Stimulated activated CD8-positive, alpha-beta memory T cell treated with anti-CD3 and anti-CD28 coated beads, Interleukin-4, amount 100 ng/mL, for 24 hours (primary cell): ENCODE measurements at places on chromosomes 1 and 21.
A peak's percentile ranks its signal among the peaks of the same experiment; 100 is the strongest.

DNA sequence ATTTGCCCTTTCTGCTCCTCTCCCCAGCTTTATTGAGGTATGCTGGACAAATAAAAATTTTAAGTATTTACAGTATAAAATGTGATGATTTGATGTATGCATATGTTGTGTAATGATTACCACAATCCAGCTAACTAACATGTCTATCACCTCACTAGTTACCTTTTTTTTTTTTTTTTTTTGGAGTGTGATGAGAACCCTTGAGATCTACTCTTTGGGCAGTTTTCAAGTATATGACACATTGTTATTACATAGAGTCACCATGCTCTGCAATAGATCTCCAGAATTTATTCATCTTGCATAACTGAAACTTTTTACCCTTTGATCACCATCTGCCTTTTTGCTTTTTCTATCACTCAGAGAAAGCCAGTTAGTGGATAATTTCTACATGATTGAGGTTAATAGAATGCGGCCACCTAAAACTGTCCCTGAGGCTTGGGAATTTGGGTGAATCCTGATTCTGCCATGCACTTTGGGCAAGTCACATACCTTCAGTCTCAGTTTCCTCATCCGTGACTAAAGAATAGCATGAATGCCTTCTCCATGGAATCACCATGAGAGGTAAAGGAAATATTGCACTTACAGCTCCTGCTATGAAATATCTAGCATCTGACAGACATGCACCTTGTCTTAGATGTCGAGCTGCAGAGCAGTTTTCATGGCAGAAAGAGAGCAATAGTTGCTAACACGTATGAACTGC is 295.2 kb downstream of the DISC1 start:
- DNase-seq, result no peak

DNA sequence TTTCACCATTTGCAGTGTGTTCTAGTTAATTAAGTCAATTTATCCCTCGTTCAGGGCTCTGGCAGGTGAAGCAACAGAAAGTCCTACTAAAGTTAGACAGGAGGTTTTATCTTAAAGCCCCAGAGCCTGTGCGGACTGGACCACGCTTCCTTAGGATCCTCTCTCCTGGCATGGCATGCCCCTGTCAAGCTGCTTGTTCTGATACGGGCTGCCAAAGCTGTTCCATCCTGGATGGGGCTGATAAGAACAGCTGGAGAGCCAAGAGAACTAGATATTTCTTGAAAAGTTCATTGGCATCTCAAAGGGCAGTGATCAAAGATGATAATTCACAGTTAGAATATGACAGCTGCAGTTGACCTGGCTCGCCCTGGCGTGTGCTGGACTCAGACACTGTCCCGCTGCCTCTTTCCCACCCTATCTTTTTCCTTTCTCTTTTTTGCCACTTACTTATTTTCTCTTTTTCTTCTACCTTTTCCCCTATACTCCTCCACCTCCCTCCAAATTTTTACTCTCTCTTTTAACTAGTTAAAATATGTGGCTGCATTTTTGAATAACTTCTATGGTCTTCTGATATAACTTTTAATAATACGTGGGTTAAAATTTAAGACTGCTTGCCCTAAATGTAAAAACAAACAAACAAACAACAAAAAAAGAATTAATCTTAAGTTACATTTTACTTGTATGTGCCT is 96.7 kb downstream of the ABCA4 start:
- no peak for DNase-seq

GRCh38 chr21:15682977-15683376 is 46.8 kb upstream of the USP25 start:
- no peak for DNase-seq

- DNase-seq, result no peak
These were observed 1.3 kb downstream of the GPR157 start for GRCh38 chr1:9127395-9128165.

DNA sequence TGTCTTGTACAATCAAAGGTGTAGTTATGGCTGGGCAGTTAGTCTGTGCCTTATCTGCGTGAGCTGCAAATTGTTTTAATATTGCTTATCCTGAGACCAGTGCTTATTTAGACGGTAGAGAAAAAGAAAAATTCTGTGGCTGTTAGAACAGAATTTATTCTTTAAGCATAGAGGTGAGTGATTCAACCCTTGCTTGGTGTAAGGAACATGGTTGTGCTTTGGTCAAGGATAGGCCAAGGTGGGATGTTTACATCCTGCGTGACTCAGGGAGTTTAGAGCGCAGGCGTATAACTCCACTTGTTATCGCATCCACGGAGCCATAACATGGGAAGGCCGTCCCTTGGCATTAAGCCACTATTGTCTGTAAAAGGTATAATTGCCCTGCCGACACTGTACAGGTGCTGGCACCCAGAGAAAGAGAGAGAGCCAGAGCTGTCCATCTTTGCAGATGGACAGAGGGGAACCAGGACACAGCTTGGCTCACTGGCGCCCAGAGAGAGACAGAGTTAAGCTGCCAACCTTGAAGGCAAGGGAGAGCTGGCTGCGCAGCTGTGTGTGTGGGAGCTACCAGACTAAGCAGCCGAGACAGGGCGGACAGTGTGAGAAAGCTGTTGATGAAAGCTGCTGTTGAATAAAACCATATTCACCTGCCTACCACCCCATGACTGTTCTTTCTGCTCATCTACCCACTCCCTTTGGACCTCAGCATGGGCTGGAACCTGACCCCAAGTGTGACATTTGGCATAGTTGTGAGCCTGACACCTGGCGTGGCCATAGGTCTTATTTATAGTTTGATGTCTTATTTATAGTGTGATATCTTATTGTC is 200.4 kb downstream of the DYRK1A start:
- no peak for DNase-seq

DNA sequence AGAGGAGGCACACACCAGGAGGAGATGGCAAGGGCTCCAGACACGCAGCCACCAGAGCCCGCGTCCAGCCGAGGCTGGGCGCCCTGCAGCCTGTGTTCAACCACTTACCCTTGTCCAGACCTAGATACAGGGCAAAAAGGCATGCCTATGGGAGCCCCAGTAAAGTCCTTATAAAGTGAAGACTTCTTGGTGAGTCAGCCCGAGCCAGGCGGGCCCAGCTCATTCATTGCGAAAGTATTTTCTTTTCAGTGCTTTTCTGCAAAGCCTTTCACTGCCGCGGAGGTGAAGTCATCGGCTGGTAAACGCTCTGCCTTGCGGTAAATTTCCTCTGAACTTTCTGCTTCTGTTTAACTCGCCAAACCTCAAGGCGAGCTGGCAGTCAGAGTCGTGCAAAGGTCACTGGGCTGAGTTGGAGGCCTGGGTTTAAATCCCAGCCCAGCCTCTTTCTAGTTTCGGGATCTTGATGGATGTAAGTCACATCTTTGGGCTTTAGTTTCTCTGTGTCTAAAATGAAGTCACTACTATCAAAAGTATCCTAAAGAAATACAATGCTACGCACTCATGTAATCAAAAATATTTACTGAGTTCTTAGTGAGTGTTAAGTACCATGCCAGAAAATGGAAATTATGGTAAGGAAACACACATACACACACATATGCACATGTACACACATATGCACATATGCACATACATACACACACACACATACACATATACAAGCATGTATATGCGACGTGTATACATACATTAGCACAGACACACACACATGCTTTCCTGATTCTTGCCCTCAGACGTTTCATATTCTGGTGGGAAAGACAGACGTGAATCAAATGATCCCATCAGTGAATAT is 54.7 kb upstream of the IFFO2 start:
- peak; percentile 70 for DNase-seq

GRCh38 chr1:59972216-59972927 is 45.8 kb upstream of the CYP2J2 start:
- DNase-seq, result no peak

GRCh38 chr21:45441431-45442255 is 36.7 kb downstream of the COL18A1 start:
- DNase-seq, result no peak

DNA sequence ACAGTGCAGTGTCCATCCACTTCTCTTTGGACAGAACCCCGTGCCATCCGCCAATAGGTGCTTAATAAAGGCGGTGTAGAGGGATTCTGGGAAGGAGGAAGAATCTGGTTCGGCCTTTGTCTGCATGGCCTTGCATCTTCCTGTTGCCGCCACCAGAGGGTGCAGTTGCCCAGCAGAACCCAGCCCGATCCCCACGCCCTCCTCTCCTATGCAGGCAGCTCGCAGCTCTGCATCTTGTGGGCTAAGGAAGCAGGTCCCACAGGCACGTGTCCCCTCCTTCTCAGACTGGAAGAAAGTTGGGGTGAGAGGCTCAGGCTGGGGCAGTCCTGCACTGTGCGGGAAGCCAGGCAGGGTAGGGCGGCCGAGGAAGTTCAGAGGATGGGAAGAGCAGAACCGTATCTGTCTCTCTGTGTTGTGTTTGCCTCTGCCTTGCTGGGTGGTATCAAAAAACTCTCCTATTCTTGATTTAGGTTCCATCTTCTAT is 20.8 kb downstream of the NAV1 start:
- DNase-seq, result peak; percentile 54

GRCh38 chr1:189654906-189655305 is 822.8 kb downstream of the BRINP3 start:
- no peak for DNase-seq

DNA sequence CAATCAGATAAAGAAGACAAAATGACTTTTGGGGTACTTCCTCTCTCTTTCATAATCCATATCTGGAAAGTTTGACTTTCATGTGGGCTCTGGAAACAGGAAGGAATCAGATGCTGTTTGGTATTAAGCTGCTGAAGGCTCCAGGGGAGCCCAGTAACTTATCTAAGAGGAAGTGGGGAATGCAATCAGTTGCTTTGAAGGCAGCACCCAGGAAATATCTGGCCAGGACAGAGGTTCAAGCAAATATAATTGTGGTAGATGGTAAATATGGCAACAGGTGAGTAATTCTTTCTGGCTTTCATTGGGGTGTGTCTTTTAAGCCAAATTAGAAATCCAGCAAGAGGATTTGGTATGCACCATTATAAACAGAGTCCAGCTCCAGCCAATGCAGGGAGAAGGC is 44.4 kb downstream of the COLGALT2 start:
- no peak for DNase-seq

- no peak for DNase-seq
These were observed 80.7 kb downstream of the POU2F1 start for GRCh38 chr1:167301355-167301754.

- no peak for DNase-seq
These were observed 629 bp downstream of the PGD start for GRCh38 chr1:10399444-10399941.

GRCh38 chr1:178603926-178604325 is 91.0 kb downstream of the TEX35 start:
- no peak for DNase-seq

GRCh38 chr1:175632667-175633066 is 110.7 kb downstream of the TNR start:
- DNase-seq, result no peak

GRCh38 chr1:98659879-98660278 is 1.6 kb upstream of the SNX7 start:
- no peak for DNase-seq

GRCh38 chr1:33080373-33080772 is 580 bp upstream of the AZIN2 start:
- no peak for DNase-seq

GRCh38 chr1:52659851-52660596 is 27.1 kb downstream of the SHISAL2A start:
- no peak for DNase-seq

DNA sequence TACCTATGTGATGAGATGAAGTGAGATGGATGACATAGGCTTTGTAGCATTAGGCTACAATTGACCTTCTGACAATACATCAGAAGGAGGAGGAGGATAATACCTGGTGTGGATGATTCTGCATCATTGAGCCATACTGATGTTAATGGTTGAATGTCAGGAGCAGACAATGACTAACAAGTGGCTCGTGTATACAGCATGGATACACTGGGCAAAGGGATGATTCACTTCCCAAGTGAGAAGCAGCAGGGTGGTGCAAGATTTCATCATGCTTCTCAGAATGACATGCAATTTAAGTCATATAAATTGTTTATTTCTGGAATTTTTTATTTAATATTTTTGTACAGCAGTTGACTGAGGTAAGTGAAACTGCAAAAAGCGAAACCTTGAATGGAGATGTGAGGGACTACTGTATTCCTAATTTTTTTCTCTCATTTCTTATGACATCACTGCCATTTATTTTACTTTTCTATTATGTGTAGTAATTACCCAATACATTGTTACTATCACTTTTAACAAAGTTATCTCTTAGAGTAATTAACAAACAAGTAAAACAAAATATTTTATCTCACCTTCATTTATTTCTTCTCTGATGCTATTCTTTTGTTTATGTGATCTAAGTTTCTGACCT is 34.4 kb upstream of the COP1 start:
- no peak for DNase-seq

DNA sequence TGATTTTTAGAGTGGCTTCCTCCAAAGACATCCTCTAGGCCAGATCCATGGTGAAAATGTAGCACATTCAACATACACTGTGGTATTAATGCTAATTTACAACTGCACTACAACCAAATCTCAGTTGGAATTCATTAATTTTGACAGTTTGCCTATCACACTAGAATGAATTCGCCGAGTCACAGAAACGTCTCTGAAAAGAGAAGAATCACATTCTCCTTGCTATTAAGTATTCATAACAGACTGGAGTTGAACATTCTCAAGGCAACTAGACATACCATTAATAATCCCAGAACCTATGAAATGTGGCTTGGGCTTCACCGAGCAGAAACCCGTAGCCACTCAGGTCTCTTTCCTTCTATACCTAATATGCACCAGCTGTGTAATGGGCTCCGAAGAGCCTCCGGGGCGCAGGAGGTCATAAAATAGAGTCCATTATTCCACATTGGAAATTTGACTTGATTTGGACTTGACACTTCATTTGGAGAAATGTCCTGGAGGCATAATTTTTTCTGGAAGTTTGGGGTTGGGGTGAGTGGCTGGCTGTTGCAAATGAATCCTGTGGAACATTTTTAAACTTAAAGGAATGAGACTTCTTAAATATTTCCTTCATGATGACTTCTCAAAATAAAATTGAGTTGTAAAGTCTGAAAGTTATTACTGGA is 117.1 kb downstream of the DSCAM start:
- DNase-seq, result no peak

DNA sequence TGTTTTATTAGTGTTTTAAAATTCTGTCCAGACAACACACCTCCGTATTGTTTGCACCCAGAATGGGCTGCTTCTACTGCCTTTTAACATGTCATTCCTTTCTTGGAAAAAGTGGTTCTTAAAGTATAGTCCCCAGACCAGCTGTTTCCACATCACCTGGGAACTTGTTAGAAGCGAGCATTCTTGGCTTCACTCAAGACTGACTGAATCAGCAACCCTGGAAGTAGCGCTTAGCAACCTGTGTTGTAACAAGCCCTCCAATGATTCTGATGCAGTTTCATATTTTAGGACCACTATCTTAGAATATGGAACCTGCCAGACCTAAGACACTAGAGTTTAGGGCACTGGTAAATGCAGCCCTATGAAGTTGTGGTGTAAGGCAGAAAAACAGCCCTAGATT is 6.0 kb upstream of the PPIE start:
- no peak for DNase-seq

- no peak for DNase-seq
These were observed 23.1 kb upstream of the ADGRB2 start for GRCh38 chr1:31787261-31787660.

GRCh38 chr1:184219414-184219813 is 167.4 kb upstream of the C1orf21 start:
- no peak for DNase-seq
